Activated T-cell treated with anti-CD3 and anti-CD28 coated beads, Interleukin-2, amount 50 U/mL, for 72 hours (primary cell): ENCODE measurements at places on chromosomes 3 and 15. TPM values are rescaled to one million over a fixed set of nuclear protein-coding genes. Genes with fewer than 3 reads are reported as not detected.

CPA3 gene
- total RNA-seq, result not detected

SLC28A2 gene
- total RNA-seq, result not detected

MFAP1 gene
- total RNA-seq, result 34.5 TPM

APBA2 gene
- total RNA-seq, result 9.8 TPM

GAP43 gene
- total RNA-seq, result not detected

STAB1 gene
- total RNA-seq, result 0.19 TPM

HGD gene
- total RNA-seq, result 0.74 TPM

INSYN1 gene
- total RNA-seq, result not detected

GPR176 gene
- 0.41 TPM for total RNA-seq

GOLGA6A gene
- 0.46 TPM for total RNA-seq

SERPINI2 gene
- not detected for total RNA-seq

SPESP1 gene
- total RNA-seq, result 2.0 TPM

PRRT3 gene
- total RNA-seq, result 14.5 TPM

SLC7A14 gene
- total RNA-seq, result not detected
